ENCODE measurements at places on chromosomes 3 and 15.
A peak's percentile ranks its signal among the peaks of the same experiment; 100 is the strongest.

- DNase-seq, result no peak
These were observed 25.1 kb upstream of the GAP43 start for GRCh38 chr3:115598216-115598615.

GRCh38 chr15:85354461-85354860 is 25.9 kb upstream of the AKAP13 start:
- DNase-seq, result no peak

DNA sequence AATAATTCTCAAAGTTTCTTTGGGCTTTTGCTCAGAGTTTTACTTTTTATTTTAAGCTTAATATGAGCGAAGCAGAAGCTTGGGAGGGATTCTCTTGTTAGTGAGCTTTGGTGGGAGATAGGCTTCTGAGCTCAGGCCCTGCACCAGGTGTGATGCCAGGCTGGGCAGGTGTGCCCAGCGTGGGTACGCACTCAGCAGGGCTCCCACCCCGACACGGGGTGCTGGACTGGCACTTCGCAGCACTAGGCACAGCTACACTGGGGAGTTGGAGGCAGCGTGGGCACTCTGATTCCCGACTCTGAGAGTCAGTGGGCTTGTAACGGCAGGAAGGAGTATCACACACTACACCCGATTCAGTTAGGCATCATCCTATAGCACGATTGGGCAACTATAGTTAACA is 244.0 kb downstream of the KLF13 start:
- DNase-seq, result no peak

DNA sequence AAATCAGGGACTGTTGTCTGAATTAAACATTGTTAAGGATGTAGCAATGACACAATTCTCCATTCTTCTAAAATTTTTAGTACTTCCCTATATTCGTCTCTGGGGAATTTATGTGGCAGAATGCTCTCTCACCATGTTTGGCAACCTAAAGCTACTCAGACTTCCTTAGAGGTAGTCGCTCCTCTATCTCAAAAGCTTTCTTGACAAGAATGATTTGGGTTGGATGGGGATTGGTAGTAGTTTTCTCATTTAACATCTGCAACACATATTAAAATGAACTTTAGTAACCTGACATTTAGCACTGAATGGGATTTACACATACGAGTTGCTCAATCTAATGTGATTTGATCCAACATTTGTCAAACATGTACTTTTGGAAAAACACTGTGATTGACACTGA is 233.3 kb downstream of the RBMS3 start:
- no peak for DNase-seq

- no peak for DNase-seq
These were observed 441.9 kb upstream of the MCTP2 start for GRCh38 chr15:93789441-93789840.

- DNase-seq, result peak; percentile 52
These were observed 706 bp downstream of the DVL3 start for GRCh38 chr3:184155644-184156521.

DNA sequence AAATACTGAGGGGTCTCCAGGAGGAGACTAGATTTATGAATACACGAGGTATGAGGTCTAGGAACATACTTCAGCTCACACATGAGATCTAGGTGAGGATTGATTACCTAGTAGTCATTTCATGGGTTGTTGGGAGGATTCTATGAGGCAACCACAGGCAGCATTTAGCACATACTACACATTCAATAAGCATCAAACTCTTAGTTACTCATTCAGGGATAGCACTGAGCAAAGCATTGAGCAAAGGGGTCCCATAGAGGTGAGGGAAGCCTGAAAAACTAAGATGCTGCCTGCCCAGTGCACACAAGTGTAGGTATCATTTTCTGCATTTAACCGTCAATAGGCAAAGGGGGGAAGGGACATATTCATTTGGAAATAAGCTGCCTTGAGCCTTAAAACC is 4.5 kb downstream of the CCR5 start:
- DNase-seq, result no peak

- DNase-seq, result no peak
These were observed 410.7 kb downstream of the GRM7 start for GRCh38 chr3:7271631-7272030.

DNA sequence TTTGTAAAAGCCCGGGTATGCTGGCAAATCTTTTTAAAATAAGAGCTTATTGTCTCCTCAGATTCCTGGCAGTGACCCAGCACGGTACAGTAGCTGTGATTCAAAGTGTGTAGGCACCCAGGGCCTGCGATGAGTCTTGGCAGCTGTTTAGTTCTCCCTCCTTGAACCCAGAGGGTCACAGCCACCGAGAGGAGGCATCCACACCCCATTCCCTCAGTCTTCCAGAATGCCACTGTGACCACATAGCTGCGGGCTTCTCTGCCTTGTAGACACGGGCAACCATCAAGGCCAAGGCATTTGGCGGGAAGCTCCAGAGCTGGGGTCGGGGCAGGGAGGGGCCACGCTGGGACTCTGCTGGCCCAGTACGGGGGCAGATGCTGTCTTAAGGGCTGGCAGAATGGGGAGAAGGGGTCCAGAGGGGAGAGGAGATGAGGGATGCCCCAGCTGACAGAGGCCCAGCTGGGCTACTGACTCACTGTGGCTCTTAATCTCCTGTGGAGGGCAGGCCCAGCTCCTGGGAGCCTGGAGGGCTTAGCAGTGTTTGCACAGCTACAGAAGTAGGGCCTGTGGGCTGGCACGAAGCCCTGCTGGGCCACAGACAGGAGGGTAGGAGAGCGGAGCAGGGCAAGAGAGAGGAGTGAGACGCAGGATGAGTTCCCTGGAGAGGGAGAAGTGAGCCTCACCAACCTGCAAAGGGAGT is 68.8 kb upstream of the DLG1 start:
- DNase-seq, result no peak

DNA sequence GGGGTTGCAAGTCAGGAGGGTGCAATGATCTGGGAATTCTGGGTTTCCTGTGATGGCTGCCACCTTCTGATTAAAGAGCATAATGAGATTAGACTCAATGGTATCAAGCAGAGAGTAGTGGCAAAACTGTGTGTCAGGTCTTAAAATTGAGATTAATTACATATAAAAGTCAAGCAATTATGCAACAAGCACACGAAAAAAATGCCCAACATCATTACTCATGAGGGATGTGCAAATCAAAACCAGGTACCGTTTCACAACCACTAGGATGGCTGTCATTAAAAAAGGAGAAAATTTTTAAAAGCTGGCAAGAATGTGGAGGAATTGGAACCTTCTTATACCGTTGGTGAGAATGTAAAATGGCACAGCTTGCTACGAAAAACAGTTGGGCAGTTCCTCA is 205.0 kb downstream of the OSBPL10 start:
- no peak for DNase-seq

DNA sequence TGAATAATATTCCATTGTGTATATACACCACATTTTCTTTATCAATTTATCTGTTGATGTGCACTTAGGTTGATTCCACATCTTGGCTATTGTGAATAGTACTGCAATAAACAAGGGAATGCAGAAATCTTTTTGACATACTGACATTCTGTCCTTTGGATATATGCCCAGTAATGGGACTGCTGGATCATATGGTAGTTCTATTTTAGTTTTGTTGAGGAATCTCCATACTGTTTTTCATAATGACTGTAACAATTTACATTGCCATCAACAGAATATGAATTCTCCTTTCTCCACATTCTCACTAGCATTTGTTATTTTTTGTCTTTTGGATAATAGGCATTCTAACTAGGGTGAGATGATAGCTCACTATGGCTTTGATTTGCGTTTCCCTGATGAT is 174.7 kb downstream of the IGSF11 start:
- DNase-seq, result no peak

- peak; percentile 42 for DNase-seq
These were observed 85.7 kb downstream of the VGLL4 start for GRCh38 chr3:11558002-11558401.

DNA sequence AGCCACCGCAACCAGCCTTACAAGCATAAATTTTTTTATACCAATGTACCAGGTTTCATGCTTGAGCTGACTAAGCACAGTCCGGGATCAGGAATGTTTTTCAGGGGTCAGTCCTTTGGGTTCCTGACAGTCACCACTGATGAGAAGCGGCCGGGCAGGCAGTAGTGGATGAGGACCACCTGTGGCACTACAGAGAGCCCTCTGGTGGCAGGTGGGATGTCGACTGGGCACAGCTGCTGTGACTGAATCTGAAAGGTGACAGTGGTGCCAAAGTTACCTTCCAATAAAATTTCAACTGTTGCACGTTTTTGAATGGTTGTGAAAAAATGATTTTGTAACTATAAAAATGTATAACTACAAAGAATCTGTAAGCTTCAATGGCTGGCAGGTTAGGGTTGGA is 34.0 kb downstream of the TPRA1 start:
- no peak for DNase-seq

DNA sequence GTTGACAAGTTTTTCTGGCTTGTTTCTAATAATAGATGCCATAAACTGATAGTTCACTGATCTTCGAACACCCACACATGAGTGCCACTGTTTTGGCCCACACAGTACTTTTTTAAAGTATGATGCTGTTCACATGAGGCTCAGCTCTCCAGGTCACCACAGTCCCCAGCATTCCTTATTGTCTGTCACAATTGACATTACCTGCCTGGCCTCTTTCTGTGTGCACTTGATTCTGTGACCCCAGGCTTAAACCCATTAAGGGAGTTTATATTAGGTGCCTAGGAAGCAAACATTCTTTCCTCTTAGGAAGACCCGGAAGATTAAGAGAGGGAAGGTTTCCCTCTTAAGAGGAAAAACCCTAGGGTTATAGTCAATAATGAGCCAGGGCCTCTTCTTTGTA is 24.2 kb upstream of the LRRFIP2 start:
- no peak for DNase-seq

GRCh38 chr3:130395916-130396315 is 50.4 kb downstream of the COL6A5 start:
- no peak for DNase-seq

GRCh38 chr15:99440551-99441443 is 125.0 kb upstream of the MEF2A start:
- no peak for DNase-seq

DNA sequence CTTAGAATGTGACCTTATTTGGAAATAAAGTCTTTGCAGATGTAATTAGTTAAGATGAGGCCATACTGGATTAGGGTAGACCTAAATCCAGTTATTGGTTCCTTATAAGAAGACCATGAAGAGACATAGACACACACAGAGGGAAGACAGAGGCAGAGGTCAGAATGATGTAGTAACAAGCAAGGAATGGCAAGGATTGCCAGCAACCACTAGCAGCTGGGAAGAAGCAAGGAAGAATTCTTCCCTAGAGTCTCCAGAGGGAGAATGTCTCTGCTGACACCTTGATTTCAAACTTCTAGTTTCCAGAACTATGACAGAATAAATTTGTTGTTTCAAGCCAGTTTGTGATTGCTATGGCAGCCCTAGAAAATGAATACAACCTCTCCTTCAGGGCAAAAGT is 116.7 kb downstream of the WDR76 start:
- no peak for DNase-seq

All from stimulated activated CD4-positive, alpha-beta T cell treated with anti-CD3 and anti-CD28 coated beads, Interleukin-1b, Interleukin-23, amount 100 ng/mL, for 48 hours (primary cell).